ENCODE measurements at places on chromosomes 2 and 18.

DNA sequence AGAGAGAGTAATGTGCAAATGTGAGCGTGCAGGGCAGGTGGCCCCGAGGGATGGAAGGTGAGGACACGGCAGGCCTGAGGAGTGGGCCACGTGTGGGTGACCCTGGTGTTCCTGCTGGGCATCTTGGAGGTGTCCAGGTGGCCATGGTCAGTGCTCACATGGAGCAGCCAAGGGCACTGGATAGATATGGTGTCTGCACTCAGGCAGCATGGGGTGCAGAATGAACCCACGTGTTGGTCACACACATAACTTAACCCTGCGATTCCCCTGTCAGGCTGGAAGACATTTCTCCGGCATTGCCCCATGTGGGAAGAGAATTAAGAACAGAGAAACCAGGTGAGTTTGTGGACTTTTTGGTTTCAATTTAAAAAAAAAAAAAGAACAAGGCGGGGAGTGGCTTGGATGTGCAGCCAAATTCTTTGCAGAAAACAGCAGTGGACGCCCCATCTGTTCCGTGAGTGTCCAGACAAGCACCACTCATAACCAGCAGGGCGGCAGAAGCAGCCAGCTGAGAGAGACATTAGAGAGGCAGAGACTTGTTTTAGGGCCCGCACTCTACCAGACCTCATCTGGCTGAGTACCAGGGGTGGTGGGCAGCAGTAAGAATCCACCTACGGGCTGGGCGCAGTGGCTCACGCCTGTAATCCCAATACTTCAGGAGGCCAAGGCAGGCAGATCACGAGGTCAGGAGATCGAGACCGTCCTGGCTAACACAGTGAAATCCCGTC lies 249.8 kb downstream of the ACKR3 start:
- DNase-seq, result no peak

DNA sequence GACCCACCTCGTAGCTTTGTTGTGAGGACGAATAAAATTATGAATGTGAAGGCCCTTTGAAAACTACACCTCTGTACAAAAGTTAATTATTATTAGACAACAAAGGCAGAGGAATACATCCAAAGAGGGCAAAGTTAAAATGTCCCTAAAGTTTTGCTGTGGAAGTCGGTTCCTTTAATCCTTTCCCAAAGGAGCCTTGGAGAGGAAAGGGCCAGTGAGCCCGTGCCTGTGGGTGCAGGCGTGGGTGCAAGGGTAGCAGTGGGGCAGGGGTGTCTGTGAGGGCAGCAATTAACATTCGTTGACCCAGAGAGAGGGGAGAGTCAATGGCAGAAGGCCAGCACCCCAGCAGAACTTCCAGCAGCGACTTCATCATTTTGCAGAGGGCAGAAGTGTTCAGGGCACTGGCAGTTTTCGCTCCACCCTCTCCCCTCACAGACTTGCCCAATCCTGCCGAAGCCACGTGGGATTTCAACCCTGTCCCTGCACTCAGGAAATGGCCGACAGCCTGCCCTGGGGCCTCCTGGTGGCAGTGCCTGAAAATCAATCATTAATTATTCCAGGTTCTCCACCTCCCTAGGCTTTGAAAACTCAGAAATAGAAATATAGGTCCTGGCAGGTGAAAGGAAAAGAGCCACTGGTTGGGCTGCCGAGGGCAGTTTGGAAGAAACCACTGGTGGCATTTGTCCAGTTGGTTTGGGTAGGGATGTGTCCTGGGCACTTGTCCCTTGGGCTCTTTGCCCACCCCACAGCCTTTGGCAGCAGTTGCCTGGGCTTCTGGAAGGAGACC lies 4.2 kb upstream of the PAX8 start:
- no peak for DNase-seq

DNA sequence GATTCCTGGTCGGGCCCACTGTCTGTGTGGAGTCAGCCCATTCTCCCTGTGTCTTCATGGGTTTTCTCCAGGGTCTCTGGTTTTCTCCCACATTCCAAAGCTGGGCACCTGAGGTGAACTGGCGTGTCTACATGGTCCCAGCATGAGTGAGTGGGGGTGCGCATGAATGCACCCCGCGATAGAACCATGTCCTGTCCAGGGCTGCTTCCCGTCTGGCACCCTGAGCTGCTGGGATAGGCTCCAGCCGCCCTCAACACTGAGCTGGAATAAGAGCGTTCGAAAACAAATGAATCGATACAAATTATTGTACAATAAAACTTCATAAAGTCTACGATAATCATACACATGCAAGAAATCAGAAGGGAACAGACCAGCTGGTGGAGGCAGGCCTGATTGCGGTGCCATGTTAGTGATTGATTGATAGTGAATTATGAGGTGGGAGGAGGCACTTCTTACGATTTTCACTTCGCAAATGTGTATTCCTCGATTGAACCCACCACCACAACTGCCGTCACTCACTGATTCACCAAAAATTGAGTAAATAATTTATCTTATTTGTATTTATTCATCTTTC lies 186.6 kb downstream of the MGAT5 start:
- no peak for DNase-seq

DNA sequence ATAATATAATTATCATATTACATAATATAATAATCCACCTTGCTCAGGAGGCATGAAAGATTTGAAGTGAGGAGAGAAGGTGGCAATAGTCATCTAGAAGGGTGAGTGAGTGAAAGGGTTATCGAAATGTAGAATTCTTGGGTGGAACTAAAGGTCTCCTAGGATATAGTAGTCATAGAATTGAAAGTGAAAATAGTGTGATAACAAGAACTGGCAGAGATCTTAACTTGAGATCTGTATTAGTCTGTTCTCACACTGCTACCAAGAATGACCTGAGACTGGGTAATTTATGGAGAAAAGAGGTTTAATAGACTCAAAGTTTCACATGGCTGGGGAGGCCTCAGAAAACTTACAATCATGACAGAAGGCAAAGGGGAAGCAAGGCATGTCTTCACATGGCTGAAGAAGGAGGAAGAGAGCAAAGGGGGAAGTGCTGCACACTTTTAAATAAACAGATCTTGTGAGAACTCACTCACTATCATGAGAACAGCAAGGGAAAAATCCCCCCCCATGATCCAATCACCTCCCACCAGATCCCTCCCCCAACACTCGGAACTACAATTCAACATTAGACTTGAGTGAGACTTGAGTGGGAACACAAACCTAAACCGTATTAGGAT lies 351.5 kb downstream of the NR4A2 start:
- DNase-seq, result no peak

DNA sequence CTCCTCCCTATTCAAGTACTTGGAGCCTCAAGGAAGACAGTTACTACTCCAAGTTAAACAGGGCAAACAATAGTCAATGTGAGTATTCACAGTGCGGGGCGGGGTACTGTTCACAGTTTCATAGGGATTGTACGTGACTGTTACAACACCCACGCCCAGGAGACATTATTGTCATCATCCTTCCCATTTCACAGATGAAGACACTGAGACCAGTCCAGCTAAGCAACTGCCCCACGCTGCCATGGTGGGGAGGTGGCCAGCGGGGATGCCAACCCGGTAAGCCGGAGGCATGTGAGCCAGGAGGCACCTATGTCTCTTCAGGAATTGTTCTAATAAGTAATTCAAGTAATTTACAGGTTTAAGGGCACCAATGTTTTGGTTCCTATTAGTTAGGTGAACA lies 982 bp downstream of the HJURP start:
- no peak for DNase-seq

DNA sequence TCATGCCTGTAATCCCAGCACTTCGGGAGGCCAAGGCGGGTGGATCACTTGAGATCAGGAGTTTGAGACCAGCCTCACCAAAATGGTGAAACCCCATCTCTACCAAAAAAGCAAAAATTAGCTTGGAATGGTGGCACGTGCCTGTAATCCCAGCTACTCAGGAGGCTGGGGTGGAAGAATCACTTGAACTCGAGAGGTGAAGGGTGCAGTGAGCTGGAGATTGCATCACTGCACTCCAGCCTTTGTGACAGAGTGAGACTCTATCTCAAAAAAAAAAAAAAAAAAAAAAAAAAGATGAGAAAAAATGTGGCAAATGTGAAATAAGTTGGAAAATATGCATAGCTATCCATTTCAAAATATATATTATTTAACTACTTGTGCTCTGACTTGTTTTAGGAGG lies 65.0 kb downstream of the KCNS3 start:
- no peak for DNase-seq
